ENCODE measurements at places on chromosomes 2 and 18. TPM values are rescaled to one million over a fixed set of nuclear protein-coding genes. Genes with fewer than 3 reads are reported as not detected.

The GRP gene
- total RNA-seq = not detected

DNA sequence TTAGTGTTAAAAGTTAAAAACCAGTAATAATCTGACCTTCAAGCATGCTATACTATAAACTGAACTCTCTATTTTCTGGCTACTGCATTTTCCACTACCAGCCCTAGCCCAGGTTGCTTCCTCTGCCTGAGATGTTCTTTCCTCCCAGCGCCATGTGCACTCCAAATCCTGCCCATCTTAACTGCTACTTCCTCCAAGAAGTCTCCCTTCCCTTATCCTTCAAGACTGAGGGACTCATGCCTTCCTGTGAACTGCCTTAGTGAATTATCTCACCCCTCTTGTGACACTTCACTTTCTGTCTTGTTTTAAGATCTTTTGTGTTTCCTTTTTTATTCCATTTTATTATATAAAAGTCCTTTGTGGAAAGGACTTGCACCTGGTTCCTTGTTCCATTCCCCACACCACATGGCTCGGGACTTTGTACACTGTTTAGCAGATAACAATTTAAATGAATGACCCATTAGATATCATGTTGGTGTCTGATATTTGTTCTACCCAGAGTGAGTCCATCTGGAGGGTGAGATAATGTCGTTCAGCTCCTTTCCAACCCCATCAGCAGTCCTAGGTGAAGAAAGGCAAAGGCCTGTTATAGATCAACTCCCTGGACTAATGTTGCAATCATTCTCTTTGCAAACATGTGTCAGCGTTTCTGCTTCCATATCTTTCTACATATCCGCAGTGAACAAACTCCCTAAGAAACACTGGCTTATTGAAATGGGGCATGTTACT lies 20.9 kb upstream of the AGFG1 start:
- no peak for DNase-seq

GRCh38 chr2:236167297-236168109 lies 683 bp downstream of the GBX2 start:
- no peak for DNase-seq

The CRYBA2 gene
- not detected for total RNA-seq

- DNase-seq = no peak
These were observed 1650.3 kb upstream of the CELF4 start for GRCh38 chr18:39215920-39216319.

GRCh38 chr2:20539133-20539719 lies 92.4 kb downstream of the RHOB start:
- no peak for DNase-seq

The NR4A2 gene
- total RNA-seq = 62.1 TPM

DNA sequence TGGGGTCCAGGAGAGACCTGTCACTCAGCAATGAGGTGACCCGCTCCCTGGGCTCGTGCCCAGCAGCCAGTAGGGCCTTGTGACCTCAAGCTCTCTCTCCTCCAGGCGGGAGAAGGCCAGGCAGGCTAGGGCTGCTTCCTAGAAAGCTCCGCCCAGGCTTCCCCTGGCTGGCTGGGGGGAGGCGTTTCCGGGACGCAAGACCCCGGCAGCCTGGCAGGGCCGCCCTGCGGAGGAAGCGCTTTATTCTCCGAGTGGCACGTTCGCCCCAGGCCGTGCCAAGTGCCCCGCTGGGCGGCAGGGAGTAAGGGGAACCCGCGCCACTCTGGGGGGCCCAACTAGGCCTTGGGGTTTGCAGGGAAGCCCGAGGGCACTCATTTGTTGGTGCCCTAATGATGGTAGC lies 21.2 kb upstream of the EPAS1 start:
- DNase-seq = peak; percentile 78

DNA sequence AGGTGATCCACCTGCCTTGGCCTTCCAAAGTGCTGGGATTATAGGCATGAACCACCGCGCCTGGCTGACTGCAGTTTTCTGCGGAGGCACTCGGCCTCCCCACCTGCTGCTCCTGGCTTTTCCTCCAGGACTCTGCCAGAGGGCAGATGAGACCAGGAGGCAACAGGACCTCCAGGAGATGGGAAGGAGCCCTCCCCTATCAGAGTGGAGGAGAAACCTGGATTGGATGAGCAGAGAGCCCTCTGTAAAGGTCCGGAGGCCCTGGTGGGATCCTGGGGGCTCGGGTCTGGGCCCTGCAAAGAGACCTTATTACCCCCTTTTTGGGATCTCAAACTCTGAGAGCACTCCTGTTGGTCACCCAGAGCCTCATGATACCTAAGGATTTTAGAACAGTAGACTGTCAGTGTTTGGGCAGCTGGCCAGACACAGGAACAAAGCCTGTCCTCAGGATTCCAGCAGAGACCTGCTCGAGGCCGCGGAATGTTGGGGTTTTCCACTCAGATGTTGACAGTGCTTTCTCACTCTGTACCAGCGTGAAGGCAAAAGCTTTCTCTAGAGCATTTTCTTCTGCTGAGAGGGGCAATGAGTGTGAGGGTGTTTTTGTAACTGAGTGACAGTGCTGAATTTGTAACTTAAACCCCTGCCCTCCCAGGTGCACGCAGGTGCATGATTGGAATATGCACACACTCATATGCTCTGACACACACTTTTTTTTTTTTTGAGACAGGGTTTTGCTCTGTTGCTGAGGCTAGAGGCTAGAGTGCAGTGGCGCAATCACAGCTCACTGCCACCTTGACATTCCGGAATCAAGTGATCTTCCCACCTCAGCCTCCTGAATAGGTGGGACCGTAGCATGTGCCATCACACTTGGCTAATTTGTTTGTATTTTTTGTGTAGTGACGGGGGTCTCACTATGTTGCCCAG lies 48.4 kb downstream of the NPPC start:
- DNase-seq = peak; percentile 45

GRCh38 chr2:46926863-46927262 lies 11.3 kb upstream of the MCFD2 start:
- DNase-seq = no peak

DNA sequence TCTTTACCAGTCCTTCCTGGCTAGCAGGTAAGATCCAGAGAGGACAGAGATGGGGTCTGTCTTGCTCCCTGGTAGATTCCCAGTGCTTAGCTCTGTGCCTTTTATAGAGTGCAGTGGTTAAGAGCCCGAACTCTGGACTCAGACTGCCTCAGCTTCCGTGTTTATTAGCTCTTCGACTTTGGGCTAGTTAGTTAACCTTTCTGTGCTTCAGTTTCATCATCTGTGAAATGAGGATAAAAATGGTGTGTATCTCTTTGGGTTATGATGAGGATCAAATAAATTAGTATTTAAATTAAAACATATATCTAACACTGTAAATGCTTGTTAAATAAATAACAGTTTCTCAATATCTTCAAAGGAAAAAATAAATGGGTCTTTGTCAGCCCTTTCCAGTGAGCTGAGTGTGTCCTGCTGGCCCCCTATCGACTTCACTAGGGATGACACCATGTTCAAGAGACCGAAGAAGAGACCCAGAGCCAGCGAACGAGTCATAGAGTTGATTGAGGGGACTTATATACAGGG lies 38.2 kb downstream of the CERS6 start:
- no peak for DNase-seq

GRCh38 chr2:176493226-176493825 lies 224.1 kb downstream of the MTX2 start:
- DNase-seq = no peak

The TNFRSF11A gene
- 2.7 TPM for total RNA-seq

DNA sequence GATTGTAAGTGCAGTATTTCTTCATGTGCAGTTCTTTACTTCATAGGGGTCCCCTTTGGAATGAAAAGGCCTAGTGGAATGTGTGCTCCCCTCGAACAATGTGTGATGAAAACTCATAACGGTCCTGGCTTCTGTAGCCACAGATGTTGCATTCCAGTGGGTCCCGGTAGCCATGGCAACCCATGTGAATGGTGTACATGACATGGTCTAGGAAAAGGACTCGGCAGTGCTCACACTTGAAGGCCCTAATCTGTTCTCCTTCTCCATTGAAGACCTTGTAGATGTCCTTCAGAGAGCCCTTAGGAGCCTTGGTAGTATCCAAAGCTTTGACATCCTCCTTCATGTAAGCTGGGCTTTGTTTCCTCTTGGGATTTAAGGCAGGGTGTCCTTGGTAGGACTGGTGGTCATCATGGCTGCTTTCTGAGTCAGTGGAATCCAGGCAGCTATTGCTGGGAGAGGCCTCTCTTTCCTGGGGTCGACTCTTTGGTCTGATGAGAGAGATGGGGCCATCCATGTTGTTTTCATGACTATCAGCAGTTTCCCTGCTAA lies 144.0 kb downstream of the IKZF2 start:
- DNase-seq = no peak

All from sciatic nerve (tissue), 2 donors.